ENCODE measurements at places on chromosomes 7 and 10. TPM values are rescaled to one million over a fixed set of nuclear protein-coding genes. Genes with fewer than 3 reads are reported as not detected.

DNA sequence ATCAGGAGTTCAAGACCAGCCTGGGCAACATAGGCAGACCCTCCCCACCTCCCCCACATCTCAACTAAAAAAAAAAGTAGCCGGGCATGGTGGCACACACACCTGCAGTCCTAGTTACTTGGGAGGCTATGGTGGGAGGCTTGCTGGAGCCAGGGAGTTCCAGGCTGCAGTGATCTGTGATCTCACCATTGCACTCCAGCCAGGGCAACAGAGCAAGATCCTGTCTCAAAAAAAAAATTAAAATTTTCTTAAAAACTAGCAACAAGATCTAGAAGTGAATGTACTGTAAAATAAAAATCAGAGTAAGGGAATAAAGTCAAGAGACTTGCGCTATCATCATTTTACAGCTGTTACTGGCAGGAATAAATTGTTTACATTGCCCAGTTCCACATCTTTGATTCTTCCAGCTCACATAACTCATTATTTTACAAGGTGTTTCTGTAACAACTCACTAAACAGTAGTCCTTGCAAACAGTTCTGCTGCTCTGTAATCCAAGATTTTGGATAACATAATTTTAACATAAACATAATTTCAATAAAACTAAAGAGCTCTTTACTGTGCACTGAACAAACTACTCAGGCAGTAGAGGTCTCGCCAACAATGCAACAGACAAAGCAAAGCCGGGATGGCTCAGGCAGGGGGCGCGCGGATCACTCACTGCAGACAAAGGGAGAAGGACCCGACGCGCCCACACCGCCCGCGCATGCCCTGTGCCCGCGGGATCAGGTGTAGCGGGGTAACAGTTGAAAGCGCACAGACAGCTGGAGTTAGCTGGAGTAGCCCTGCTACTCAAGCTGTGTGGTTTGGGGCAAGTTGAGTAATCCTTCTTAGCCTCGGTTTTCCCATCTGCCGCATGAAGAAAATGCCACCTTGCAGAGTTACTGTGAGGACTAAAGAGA, 73.3 kb upstream of the NFE2L3 start:
- peak; percentile 69 for DNase-seq

DNA sequence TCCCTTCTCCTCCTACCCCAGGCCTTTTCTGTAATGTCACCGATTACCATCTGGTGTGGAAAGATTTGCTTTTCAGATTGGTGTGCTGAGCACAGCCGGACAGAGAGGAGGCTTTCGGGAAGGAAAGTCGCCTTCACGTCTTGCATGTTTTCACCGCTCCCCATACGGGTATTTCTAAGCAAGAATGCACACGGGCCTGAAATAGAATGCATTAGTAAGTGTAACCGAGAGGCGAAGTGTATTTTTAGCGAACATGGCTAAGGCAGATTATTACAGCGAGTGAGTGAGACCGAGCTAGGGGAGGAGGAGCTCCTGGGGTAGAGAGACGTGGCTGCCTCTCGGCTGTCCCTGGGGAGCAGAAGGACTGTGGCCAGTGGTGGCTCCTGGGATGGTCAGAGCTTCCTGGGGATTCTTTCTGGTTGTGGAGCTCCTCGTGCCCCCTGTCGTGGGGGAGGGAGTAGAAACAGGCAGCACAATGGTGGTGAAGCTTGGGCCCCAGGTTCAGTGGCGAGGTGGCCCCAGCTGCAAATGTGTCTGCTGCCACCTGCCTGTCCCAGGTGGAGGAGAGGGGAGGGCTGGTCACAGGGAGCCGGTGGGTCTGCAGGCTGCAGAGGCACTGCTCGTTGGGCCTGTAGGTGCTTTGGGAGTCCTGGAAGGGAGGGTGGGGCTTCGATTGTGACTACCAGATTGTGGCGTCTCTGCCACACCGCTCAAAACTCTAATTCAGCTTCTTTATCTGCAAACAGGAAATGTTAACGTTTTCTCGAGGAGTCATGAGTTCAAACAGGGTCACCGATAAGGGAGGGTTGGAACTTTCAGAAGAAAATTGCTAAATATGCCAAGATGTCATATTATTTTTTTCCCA, 135.8 kb downstream of the CAMK1D start:
- no peak for DNase-seq

- peak; percentile 29 for DNase-seq
Observed at GRCh38 chr7:92781117-92781720, 55.2 kb downstream of the CDK6 start.

GRCh38 chr7:151597541-151598444, 78.1 kb upstream of the RHEB start:
- peak; percentile 88 for DNase-seq

GRCh38 chr10:121526801-121527221, 71.4 kb downstream of the FGFR2 start:
- DNase-seq = no peak

DNA sequence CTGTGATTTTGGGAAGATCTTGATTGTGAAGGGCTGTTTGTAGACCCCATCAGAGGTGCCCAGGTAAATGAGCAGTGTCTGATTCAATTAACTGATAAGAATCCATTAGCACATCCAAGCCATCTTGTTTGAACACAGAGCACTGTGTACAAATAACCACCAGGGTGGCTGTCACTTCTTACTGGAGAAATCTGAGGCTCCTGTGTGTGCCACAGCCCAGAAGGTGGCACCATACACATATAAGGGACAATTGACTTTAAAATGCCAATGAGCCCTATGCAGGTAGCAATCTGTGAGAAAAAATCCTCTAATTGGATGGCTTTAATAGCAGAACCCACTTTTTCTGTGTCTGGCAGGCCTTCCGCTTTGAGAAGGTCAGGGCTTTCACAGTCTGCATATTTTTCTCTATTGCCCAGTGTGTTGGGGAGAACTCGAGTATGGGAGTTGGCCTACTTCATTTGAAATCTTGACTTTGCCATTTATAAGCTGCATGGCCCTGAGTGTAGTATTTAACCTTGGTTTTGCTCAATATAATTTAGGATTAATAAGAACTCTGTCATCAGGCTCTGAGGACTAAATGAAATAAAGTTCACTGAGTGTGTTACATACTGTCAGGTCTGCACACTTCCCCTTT, 517.4 kb downstream of the CCSER2 start:
- peak; percentile 22 for DNase-seq

PSD gene
- 0.23 TPM for total RNA-seq

CXCL12 gene
- total RNA-seq = 0.12 TPM

DNA sequence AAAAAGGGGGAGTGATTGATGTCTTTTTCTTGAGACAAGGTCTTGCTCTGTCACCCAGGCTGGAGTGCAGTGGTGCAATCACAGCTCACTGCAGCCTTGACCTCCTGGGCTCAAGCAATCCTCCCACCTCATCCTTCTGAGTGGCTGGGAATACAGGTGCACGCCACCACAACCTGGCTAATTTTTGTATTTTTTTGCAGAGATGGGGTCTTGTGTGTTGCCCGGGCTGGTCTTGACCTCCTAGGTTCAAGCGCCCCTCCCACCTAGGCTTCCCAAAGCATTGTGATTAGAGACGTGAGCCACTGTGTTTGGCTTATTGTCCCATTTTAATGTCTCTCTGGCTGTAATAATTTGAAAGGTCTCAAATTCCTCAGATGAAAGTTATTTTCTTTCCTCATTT, 21.8 kb downstream of the UPP1 start:
- no peak for DNase-seq

DNA sequence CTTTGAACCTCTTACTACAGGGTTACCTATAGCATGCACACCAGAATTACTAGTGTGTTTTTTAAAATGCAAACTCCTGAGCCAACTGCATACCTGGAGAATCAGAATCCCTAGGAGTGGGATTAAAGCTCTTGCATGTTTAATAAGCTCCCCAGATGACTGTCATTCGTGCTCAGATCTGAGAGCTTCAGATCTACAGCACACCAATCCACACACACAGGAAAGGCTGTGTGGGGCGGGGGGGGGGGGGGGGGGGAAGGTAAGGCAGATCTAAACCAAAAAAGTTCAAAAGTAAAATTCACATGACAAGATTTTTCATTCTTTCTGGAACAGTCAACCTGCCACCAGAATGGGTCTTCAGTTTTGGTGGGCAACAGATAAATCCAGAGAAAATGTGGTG, 5.5 kb downstream of the FAM3C start:
- DNase-seq = no peak

- no peak for DNase-seq
Observed at GRCh38 chr7:20447021-20447650, 116.4 kb downstream of the ITGB8 start.

DNA sequence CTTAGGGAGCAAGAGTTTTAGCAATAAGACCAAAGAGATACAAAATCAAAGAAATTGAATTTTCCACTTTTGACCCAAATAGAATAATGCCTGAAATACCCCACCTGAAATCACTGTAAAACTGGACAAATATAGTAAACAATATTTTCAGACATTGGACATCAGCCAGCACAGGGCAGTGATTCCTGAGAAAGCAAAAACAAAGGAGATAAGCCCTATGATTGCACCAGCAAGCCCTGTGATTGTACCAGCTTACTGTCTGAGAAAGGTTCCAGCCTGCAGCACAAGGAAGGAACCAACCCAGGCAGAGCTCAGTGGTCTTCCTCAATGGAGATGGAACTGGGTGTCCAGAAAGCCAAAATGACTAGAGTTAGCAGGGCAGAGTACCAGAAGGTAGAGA, 10.3 kb downstream of the TMEM106B start:
- DNase-seq = no peak

CRTAC1 gene
- total RNA-seq = not detected

DNA sequence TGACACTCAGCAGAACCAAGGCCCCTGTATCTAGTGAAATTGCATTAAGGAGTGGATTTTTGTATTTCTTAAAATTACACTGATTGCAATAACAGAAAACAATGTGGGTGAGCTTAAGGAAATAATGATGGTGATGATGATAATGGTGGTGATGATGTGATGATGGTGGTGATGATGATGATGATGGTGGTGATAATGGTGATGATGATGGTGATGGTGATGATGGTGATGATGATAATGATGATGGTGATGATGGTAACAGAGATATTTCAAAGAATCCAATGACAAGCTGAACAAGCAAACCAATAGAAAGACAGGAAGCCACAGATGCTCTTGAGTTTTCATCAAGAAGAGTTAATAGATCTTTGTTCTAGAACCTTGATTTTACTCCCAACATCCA, 630.7 kb upstream of the AUTS2 start:
- no peak for DNase-seq

- no peak for DNase-seq
Observed at GRCh38 chr7:107978815-107979408, 24.0 kb downstream of the LAMB1 start.

DNA sequence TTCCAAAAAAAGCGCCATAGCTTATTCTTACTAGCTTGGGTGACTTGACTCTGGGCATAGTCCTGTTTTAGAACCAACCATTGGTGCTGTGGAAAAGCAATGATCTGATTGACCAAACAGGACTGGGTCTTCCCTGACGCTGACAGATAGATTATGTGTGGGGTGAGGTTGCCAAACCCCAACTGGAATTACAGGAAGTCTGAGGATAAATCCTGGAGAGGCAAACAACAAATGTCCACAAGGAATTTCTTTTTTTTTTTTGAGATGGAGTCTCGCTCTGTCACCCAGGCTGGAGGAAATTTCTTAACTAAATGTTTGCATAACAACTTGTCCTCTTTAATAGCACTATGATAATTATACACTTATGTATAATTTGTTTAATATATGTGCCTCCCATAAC, 19.2 kb downstream of the GCC1 start:
- no peak for DNase-seq

DNA sequence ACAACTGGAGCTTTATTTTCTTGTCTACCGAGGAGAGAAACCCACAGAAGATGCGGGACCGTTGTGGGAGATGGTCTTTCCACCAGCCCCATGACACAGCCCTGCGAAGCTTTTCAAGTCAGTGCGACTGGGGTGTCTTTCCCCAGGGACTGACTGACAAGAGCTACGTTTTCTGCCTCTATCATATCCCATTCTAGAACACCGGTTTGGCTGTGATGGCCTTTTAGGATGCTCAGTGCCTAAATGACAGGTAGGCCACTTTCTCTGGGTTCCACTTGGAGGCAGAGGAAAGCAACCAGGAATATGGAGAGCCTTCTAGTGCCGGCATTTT, 16.9 kb downstream of the SLC13A4 start:
- DNase-seq = no peak

GRCh38 chr7:22996470-22996869, 17.5 kb downstream of the HYCC1 start:
- no peak for DNase-seq

GRCh38 chr10:31906039-31906438, 22.6 kb downstream of the ARHGAP12 start:
- no peak for DNase-seq

DNA sequence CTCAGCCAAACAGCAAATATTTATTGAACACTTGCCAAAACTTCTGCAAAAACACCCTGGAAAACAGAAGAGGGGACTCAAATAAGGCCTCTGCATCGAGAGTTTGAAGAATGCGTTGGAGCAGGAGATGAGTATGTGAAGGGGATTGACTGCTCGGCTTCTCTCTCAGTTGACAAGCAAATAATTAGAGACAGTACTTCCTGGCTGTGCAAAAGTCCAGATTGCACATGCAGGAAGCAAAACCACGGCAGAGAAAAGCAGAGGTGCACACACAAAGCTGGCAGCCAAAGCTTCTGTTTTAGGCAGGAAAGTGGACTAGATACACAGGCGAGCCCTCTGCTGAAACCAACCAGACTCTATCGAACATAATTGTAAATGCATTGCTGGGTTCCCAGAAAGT, 343.6 kb upstream of the MGMT start:
- DNase-seq = no peak

- DNase-seq = no peak
Observed at GRCh38 chr7:88042157-88042556, 108.1 kb downstream of the ADAM22 start.

DNA sequence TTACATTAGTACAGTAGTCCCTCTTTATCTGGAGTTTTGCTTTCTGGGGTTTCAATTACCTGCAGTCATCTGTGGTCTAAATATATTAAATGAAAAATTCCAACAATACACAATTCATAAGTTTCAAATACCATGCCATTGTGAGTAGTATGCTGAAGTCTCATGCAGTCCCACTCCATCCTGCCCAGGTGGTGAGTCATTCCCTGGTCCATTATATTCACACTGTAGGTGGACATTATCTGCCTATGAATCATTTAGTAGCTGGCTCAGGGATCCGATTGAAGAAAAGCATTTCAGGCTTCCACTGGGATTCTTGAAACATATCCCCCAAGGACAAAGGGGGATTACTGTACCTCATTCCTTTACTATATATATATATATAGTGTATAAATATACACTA, 298.2 kb upstream of the GALNT17 start:
- DNase-seq = peak; percentile 6

All from PC-3 (cell line).